Stimulated activated naive CD8-positive, alpha-beta T cell treated with anti-CD3 and anti-CD28 coated beads, Interleukin-15, amount 100 ng/mL, for 72 hours (primary cell): ENCODE measurements at places on chromosomes 5 and 9.

- DNase-seq = no peak
These were observed 66.3 kb downstream of the C9orf50 start for GRCh38 chr9:129554649-129555048.

- no peak for DNase-seq
These were observed 1032.5 kb downstream of the DTWD2 start for GRCh38 chr5:117955831-117956230.

DNA sequence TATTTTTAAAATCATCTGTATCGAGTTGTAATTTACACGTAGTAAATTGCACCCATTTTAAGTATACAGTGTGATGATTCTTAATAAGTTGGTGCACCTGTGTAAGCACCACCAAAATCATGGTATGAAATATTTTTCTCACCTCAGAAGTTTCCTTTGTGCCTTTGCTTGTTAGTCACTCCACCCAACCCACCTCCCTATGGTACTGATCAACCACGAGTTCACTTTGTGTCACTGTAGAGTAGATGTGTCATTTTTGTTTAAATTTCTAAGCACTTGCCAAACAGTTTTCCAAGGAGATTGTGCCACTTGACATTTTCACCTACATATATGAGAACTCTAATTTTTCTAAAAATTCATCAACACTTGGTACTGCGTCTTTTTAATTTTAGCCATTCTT lies 806.5 kb downstream of the TLR4 start:
- DNase-seq = no peak

- no peak for DNase-seq
These were observed 52.9 kb downstream of the MACROH2A1 start for GRCh38 chr5:135345956-135346731.

DNA sequence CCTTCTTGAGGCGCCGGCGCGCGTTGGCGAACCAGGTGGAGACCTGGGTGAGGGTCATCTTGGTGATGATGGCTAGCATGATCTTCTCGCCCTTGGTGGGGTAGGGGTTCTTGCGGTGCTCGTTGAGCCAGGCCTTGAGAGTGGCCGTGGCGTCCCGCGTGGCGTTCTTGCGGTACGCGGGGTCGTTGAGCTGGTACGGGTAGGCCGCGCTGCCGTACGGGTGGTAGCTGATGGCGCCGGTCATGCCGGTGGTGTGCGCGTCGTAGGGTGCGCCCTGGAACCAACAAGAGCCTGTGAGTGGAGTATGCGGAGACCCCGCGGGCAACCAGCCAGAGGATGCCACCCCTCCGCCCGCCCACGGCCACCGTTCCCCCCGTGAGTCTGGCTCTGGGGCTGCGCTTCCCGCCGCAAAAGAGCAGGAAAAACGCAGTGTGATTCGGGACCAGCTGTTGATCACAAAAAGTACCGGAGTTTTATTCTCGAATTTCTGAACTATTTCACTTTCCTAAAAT lies 1.9 kb downstream of the IRX2 start:
- DNase-seq = no peak

- no peak for DNase-seq
These were observed 125.5 kb upstream of the IFNE start for GRCh38 chr9:21607576-21607975.
